ENCODE measurements at places on chromosomes 5 and 9. TPM values are rescaled to one million over a fixed set of nuclear protein-coding genes. Genes with fewer than 3 reads are reported as not detected.

The NDST1 gene
- 98.0 TPM for total RNA-seq

The TMOD1 gene
- total RNA-seq: 57.4 TPM

- no peak for DNase-seq
These were observed 200.4 kb downstream of the CACNA1B start for GRCh38 chr9:138077898-138078540.

DNA sequence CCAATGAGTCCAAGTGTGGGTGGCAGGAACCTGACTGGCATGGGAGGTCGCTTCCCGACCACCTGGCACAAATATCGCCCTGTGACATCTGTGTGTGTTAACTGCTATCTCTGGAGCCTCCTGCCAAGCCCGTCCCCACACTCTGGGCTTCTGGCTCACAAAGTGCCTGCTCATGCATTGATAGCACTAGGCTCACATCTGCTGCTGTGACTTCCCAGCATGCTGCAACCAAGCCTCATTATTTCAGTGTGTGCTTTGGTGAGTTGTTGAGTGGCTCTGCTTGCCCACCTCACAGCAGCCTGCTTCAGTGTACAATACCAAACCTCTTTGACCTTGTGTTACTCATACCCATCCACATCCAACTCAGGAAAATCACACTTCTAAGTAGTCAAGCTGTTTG is 139.8 kb downstream of the APBA1 start:
- DNase-seq: no peak

- no peak for DNase-seq
These were observed 94.0 kb upstream of the SH3GL2 start for GRCh38 chr9:17484906-17485305.

DNA sequence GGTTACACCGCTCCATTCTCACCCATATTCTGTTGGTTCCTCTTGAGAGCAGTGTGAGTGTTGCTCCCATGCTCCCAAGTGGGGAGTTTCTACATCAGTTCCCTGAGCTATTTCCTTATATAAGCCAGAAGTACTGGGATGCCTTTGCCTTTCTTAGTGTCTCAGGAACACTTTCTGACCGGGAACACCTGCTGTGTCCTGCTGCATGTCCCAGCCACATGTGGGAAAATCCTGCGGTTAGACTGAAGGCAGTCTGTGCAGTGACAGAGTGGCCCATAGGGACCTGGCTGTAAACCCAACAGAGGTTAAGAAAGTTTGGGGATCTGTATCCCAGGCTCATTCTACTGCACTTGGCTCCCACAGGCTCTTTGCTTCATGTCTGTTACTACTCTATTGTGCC is 126.0 kb downstream of the EGFLAM start:
- no peak for DNase-seq

- DNase-seq: no peak
These were observed 61.1 kb downstream of the DPYSL3 start for GRCh38 chr5:147448766-147449165.

- DNase-seq: no peak
These were observed 67.2 kb upstream of the SLC25A51 start for GRCh38 chr9:37971108-37971459.

DNA sequence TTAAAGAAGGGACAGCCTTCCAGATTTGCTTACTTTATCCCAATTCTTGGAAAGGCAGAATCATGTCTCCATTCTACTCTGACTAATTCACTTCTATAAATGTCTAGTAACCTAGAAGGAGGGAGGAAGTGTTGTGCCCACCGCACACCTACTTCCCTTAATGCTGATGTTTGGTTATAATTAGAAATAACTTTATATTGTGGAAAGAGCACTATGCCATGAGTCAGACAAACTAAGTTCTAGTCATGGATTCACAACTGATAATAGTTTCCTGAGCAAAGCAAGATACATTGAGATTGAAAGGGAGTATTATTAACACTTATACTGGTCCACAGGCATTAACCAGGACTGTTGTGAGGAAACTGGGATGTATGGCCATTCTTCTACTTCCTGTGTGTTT is 345.9 kb upstream of the RPS23 start:
- no peak for DNase-seq

The TRIP13 gene
- total RNA-seq: 0.82 TPM

- DNase-seq: no peak
These were observed 3.3 kb upstream of the PURA start for GRCh38 chr5:140110646-140110957.

The PTGR1 gene
- total RNA-seq: 49.7 TPM

DNA sequence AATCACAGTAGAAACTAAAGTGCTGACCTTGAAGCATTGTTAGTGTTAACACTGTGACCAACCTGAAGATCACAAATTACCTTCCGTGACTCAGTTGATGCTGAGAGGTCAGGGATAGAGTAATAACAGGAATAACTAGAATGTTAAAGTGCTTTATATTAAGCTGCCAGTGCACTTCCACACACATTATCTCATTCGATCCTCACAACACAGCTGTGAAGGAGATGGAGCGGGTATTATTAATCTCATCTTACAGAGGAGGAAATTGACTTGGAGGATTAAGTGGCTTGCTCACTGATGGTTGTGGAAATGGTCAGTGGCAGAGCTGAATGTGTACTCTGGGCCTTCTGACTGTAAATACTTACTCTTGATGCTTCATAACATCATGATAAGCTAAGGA is 252.5 kb upstream of the DMRT1 start:
- DNase-seq: no peak

The WWC1 gene
- total RNA-seq: 47.9 TPM

- DNase-seq: no peak
These were observed 58.2 kb downstream of the RICTOR start for GRCh38 chr5:39015743-39016586.

DNA sequence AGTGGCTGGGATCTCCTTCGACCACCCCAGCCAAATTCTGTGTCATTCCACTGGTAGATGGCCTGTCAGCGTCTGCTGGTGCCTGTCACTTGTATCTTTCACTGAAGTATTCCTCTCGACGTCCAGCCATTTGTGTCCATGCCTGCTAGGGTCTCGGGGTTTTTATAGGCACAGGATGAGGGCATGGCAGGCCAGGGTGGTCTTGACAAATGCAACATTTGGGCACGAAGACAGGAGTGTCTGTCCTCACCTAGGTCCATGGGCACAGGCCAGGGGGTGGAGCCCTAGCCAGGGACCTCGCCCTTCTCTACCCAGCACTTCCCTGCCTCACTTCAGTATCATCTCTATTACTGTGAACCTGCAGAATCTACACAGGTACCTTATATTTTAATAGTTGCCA is 2223.9 kb upstream of the ACO1 start:
- no peak for DNase-seq

The LHX6 gene
- 12.6 TPM for total RNA-seq

The SCGB3A2 gene
- not detected for total RNA-seq

GRCh38 chr9:20363233-20363632 is 259.1 kb downstream of the MLLT3 start:
- no peak for DNase-seq

- DNase-seq: no peak
These were observed 77.8 kb upstream of the LRRTM2 start for GRCh38 chr5:138952962-138953361.

The RALGPS1 gene
- 62.4 TPM for total RNA-seq

- DNase-seq: no peak
These were observed 145.2 kb upstream of the ABCA1 start for GRCh38 chr9:105073147-105073546.

GRCh38 chr5:155512329-155512728 is 498.8 kb downstream of the KIF4B start:
- DNase-seq: no peak

- DNase-seq: no peak
These were observed 14.4 kb upstream of the PAIP1 start for GRCh38 chr5:43571237-43571636.

- DNase-seq: no peak
These were observed 24.8 kb downstream of the SARDH start for GRCh38 chr9:133713150-133713959.

The FAM153A gene
- 92.7 TPM for total RNA-seq

- peak; percentile 20 for DNase-seq
These were observed 11.5 kb downstream of the ADAM19 start for GRCh38 chr5:157563929-157564716.

The CCDC187 gene
- not detected for total RNA-seq

- no peak for DNase-seq
These were observed 98.0 kb downstream of the MACIR start for GRCh38 chr5:103356350-103357091.

The ITGA2 gene
- total RNA-seq: 3.9 TPM

GRCh38 chr9:20760246-20760891 is 76.3 kb downstream of the FOCAD start:
- no peak for DNase-seq

The PGM5 gene
- 2.4 TPM for total RNA-seq

DNA sequence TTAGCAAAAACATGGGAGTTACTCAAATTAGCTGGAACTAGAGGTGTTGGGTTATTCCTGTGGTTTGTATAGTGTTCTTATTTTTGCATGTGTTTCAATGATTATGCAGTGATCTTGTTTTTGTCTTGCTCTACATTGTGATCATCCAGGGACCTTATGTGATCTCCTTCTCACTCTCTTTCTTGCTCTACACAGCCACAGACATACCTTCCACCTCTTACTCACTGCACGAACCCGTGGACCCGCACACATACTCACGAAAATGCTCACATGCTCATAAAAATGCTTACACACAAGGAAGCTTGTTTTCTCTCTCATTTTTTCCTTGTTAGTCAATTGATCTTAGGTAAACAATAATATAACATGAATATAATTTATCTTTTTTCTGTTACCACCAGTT is 187.1 kb downstream of the KDM4C start:
- no peak for DNase-seq

DNA sequence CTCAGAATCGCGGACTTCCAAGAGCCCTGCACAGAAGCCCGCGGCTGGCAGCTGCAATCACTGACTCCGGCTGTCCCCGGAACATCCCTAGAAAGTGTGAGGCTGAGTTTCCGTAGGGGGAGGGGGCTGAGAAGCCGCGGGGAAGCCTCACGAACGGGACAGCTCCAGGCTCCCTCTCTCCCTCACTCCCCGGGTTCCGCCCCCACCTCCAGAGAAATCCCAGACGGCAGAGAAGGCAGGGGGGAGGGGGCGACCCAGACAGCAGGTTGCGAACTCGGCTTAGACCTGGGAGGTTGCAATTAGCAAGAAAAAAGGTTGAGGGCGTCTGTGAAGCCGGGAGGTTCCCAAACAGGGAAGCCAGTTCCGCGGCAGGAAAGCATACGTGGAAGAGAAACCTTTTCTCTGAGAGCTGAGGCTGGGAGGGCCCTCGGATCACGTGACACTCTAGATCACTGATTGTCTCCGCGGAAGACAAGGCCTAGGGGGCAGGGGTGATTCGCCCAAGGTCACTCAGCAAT is 73.8 kb upstream of the CPLX2 start:
- no peak for DNase-seq

- no peak for DNase-seq
These were observed 34.3 kb downstream of the MTMR12 start for GRCh38 chr5:32278406-32278805.

- no peak for DNase-seq
These were observed 16.7 kb upstream of the KIF27 start for GRCh38 chr9:83937861-83938455.

The NRARP gene
- total RNA-seq: 8.0 TPM

- peak; percentile 39 for DNase-seq
These were observed 15.6 kb upstream of the SLC6A19 start for GRCh38 chr5:1185629-1186350.

- no peak for DNase-seq
These were observed 139.5 kb upstream of the PRDM9 start for GRCh38 chr5:23367874-23368273.

- DNase-seq: no peak
These were observed 28.1 kb upstream of the F2RL1 start for GRCh38 chr5:76790632-76791290.

The GNA14 gene
- 7.0 TPM for total RNA-seq

The GLDC gene
- 18.7 TPM for total RNA-seq

- DNase-seq: no peak
These were observed 9.0 kb downstream of the CDX1 start for GRCh38 chr5:150175536-150175935.

- no peak for DNase-seq
These were observed 45.0 kb upstream of the SH3PXD2B start for GRCh38 chr5:172499287-172499686.

The KIF4B gene
- total RNA-seq: 0.59 TPM

The PHF24 gene
- 192 TPM for total RNA-seq

All from dorsolateral prefrontal cortex (tissue), 122 donors.